ENCODE measurements at places on chromosomes 12 and 14. TPM values are rescaled to one million over a fixed set of nuclear protein-coding genes. Genes with fewer than 3 reads are reported as not detected.

GRCh38 chr12:21788089-21788983 lies 13.8 kb upstream of the KCNJ8 start:
- DNase-seq: no peak

GRCh38 chr14:60975551-60975950 lies 5.3 kb downstream of the TRMT5 start:
- no peak for DNase-seq

DNA sequence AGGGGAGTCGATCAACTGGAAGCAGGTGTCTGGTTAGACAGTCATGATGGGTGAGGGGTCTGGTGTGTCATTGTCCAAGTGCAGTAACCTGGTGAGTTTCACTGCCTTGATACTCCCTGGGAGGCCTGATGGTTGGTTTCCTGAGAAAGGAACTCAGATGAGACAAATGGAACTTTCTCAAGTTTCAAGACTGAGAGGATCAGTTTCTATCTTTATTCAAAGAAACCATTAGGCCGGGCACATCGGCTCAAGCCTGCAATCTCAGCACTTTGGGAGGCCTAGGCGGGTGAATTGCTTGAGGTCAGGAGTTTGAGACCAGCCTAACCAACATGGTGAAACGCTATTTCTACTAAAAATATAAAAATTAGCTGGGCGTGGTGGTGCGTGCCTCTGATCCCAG lies 776.1 kb downstream of the AACS start:
- DNase-seq: no peak

GRCh38 chr12:105444653-105445102 lies 114.2 kb downstream of the C12orf75 start:
- DNase-seq: no peak

- DNase-seq: no peak
These were observed 5.4 kb downstream of the MDM1 start for GRCh38 chr12:68326716-68327115.

- DNase-seq: no peak
These were observed 33.9 kb downstream of the ACTN1 start for GRCh38 chr14:68945190-68945584.

DNA sequence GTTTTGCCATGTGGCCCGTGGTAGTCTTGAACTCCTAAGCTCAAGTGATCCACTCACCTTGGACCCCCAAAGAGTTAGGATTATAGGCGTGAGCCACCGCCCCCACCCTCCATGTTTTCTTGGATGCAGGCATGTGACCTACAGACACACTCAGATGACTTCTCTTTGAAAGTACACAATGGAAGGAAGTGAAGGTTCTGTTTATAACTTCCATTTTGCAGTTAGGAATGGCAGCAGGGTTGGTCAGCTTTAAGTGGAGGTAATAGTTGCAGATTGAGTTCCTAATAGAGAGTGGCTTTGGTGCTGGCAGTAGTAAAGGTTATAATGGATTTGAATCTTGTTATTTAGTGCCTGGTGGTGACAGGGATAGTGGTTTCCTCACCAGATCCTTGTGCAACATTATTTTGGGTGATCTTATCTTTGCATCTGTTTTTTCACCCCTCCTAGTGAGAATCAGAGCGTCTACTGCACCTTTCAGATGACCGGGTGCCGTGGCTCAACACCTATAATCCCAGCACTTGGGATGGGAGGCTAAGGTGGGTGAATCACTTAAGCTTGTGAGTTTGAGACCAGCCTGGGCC lies 15.3 kb downstream of the LARP4 start:
- DNase-seq: no peak

DNA sequence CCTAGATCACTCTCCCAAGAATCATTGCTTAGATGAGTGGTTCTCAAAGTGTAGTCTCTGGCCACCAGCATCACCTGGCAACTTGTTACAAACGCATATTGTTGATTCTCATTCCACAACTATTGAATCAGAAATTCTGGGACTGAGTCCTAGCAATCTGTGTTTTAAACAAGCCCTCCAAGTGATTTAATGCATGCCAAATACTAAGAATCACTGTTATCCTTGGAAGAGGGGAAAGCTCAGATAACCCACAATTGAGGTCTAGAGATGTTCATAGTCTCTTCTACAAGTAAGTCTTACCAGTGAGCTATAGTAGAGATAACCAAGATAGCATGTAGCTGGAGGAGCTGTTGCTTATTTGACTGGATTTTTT lies 666.6 kb downstream of the DIO2 start:
- DNase-seq: no peak

- DNase-seq: no peak
These were observed 44.5 kb downstream of the DYNC1H1 start for GRCh38 chr14:102008891-102009290.

DNA sequence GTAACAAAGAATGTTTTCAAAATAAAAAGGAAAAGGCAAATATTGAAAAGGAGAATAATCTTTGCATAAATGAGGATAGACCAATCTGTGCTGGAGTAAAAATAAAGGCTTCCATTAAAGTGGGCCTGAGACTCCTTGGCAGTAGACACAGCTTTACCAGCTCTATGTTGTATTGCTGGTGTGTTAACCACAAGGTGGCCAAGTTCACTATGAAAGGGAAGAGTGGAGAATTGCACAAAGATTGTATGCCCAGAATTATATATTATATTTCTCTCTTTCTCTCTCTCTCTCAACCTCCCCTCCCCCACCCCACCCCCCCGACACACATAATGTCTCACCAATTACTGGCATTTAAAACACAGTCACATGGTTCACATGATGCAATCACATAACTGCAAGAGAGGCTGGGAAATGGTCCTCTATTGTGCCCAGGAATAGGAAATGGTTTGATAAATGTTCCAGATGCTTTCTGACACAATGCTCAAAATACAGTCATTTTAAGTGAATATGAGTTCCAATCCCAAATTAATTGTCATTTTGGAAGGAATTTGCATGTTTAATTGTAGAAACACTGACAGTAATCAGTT lies 222.6 kb upstream of the SYT1 start:
- DNase-seq: no peak

- no peak for DNase-seq
These were observed 480.2 kb upstream of the FBXO33 start for GRCh38 chr14:39912192-39913100.

DNA sequence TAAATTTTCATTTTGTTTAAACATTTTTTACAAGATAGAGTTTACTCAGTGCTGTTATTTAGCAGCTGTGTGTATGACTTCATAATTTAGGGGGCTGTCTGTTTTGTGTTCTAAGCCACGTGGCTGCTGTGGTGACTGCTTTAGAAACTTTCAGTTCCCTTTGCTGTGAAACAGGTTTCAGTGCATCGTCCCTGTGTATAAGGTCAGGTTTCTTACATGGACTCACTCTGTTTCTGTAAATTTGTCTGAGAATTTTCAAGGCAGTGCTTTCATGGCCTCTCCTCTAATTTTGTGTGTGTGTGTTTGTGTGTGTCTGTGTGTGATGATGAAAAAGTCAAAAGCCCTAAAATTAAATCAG lies 32.4 kb downstream of the BICD1 start:
- no peak for DNase-seq

GRCh38 chr14:39109893-39110715 lies 4.0 kb upstream of the GEMIN2 start:
- DNase-seq: no peak

DNA sequence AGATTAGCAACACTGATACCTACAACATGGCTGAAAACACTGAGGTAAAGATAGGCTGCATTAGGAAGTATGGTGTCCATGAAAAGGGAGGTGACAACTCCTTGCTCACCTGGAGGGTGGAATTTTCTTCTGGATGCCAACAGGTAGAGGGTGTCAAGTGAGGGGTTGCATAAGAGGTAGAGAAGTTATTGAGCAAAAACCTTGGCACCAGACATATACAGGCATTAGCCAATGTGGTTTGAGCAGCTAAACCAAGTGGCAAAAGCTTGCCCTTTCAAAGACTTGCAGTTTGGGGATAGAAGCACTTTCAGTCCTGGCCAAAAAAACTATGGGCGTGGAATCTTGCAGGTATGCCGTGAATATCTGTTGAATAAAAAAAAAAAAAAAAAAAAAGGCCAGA lies 3.8 kb downstream of the RITA1 start:
- DNase-seq: no peak

DNA sequence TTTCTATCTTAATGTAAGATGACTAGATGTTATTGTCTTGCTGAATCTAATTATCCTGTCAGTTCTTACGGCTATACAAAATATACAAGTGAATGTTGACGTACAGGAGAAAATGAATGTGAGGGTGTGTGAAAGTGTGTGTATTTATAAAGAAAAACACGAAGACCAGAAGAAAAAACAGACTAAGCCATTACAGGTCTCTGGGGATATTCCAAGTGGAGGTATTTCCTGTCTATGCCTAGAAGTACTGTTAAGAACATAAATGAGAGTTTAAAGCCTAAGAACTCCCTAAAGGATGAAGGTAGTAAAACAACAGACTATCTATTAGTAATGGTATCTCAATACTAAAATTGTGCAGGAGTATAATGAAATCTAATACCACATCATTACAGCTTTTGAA lies 7.6 kb downstream of the MDM1 start:
- DNase-seq: no peak

DNA sequence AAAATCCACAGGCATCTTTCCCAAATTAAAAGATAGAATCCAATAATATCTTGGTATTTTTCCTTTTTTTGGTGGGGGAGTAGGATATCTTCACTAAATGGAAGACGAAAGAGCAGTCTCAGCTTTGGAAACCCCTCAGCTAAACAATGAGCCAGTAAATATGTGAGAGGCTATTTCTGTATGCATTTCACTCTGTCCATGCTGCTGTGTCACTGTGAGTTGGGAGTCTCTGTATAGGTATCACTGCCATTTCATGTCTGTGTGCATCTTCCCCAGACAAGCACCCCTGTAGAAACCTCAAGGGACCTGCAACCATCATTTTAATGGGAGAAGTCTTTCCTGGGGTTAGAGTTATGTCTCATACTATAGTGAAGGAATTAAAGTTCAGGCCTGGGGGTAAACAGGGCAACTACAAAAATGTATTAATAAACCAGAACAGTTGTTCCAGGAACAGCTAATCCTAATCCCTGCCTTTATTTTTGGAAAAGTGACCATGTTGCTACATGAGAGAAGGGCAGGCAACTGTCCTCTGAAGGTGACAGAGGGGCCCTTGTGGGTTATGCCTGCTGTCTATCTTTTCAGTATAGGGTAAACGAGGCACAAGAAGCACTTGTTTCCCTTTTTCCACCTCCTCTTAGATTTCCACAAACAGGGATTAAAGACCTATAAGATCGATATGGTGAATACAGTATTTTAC lies 11.3 kb upstream of the STAC3 start:
- no peak for DNase-seq

GRCh38 chr12:105812366-105812765 lies 326.4 kb downstream of the NUAK1 start:
- no peak for DNase-seq

Gene FOXN4
- total RNA-seq: not detected

Gene PIANP
- total RNA-seq: not detected

Gene CRIP1
- total RNA-seq: 88.6 TPM

Gene TSPAN19
- not detected for total RNA-seq

Gene HCAR1
- total RNA-seq: 17.3 TPM

Gene NABP2
- total RNA-seq: 24.3 TPM

Gene BEGAIN
- total RNA-seq: 8.6 TPM

Gene SLC10A1
- not detected for total RNA-seq

Gene TXNDC16
- total RNA-seq: 7.2 TPM

Gene PMEL
- total RNA-seq: 0.75 TPM

Measured in omental fat pad (tissue), 4 donors.